ENCODE measurements at places on chromosomes 4 and X. TPM values are rescaled to one million over a fixed set of nuclear protein-coding genes. Genes with fewer than 3 reads are reported as not detected.

Gene BCORL1
- total RNA-seq = 5.1 TPM

Gene KLKB1
- 0.36 TPM for total RNA-seq

Gene DCAF16
- 31.5 TPM for total RNA-seq

Gene EVC
- 21.0 TPM for total RNA-seq

Gene SLAIN2
- 111 TPM for total RNA-seq

Gene HSPA4L
- total RNA-seq = 7.7 TPM

Gene CDX4
- total RNA-seq = not detected

Gene NAP1L2
- 7.5 TPM for total RNA-seq

GRCh38 chr4:155241664-155242063 lies 33.2 kb downstream of the NPY2R start:
- no peak for DNase-seq

GRCh38 chrX:290476-291166 lies 9.4 kb downstream of the PLCXD1 start:
- DNase-seq = peak; percentile 66

GRCh38 chr4:74437866-74438265 lies 7.1 kb upstream of the AREG start:
- no peak for DNase-seq

GRCh38 chrX:134717698-134718097 lies 59.4 kb upstream of the PLAC1 start:
- no peak for DNase-seq

- DNase-seq = no peak
Measured at GRCh38 chrX:156001667-156002021, 4.1 kb downstream of the IL9R start.

DNA sequence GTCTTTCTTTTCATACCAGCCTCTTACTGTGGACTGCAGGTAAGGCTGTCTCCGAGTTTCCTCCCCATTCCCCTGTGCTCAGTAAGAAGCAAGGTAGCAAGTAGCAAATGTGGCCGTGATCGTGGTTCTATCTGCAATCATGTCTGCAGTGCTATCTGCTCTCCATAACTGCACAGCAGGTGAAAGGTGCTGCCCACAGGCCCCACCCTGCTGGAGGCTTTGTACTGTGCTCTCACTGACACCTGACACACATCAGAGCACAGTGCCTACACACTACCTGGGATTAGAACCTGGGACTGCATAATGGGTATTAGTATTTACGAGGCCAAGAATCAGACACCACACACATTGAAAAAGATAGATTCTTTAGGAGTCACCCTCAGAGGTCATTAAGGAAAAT lies 15.3 kb downstream of the PGRMC1 start:
- DNase-seq = no peak

GRCh38 chrX:63525491-63525890 lies 174.4 kb upstream of the SPIN4 start:
- DNase-seq = no peak

GRCh38 chr4:45741897-45742296 lies 382.0 kb downstream of the GABRG1 start:
- no peak for DNase-seq

DNA sequence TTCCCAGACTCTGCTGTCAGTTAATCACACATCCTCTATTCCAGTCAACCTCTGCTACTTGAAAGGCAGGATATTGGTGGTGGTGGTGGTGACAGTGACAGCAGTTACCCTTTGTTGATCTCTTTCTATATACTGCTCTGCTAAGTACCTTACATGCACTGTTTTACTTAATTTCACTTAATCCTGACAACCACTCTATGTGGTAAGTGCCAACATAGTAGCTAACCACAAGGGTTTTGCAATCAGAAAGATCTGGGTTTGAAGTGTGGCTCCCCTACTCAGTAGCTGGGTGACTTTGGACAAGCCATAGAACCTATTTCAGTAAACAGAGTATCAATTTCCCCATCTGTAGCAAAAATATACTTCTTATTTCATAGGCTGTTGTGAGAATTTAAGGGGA lies 24.2 kb upstream of the F9 start:
- DNase-seq = no peak

GRCh38 chrX:78387364-78387763 lies 60.0 kb upstream of the CYSLTR1 start:
- no peak for DNase-seq

- DNase-seq = no peak
Measured at GRCh38 chr4:77605210-77605902, at the start of gene CXCL13. Gene CXCL13, plus strand, starts transcription at chr4:77605820. Its CDS starts 46 bp downstream, at chr4:77605866.

DNA sequence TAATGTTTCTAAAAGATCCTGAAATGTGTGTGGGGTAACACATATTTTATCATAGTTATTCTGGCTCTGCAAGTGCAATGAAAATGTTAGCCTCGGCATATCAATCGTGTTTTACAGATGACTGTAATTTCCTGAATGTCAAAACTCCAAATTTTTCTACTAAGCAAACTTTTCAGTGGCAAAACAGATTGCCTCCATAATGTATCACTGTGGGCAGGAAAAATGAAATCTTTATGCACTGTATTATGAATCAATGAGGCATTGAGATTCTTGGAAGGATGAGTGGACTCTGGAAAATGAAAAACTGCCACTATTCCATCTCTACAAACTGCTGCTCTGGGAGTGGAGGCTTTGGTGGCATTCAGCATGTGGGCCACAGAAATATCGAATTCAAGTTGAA lies 160.1 kb upstream of the MBNL3 start:
- no peak for DNase-seq

DNA sequence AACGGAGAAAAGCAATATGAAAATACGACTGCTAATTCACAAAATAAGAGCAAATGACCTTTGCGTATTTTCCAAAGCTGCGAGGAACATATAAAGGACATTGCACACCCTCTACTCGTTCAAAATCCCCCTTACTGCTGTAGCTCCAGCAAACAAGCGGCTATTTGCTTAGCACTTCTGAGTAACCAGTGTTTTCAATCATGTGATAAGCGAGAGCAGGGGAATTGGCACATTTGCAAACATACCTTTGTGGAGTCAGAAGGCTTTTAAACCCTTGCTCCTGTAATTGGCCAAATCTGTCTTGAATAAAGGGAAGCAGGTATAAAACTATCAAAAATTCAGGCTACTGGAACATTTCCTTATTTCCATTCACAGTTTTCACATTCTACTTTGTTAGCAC lies 610.2 kb downstream of the UBE2NL start:
- no peak for DNase-seq

GRCh38 chr4:31007858-31008257 lies 287.7 kb downstream of the PCDH7 start:
- DNase-seq = no peak

DNA sequence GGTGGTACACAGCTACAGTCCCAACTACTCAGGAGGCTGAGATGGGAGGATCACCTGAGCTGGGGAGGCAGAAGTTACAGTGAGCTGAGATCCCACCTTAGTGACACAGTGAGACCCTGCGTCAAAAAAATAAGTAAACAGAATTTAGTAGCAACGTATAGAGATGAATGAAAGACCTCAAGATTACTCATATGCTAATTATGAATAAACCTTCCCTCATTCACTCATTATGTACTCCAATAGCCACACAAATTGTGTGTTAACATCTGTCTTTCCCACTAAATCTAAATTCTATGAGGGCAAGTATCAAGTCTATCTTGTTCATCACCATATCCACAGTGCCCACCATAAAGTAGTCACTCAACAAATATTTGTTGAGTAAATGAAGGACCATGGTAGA lies 111.5 kb downstream of the LRBA start:
- DNase-seq = no peak

DNA sequence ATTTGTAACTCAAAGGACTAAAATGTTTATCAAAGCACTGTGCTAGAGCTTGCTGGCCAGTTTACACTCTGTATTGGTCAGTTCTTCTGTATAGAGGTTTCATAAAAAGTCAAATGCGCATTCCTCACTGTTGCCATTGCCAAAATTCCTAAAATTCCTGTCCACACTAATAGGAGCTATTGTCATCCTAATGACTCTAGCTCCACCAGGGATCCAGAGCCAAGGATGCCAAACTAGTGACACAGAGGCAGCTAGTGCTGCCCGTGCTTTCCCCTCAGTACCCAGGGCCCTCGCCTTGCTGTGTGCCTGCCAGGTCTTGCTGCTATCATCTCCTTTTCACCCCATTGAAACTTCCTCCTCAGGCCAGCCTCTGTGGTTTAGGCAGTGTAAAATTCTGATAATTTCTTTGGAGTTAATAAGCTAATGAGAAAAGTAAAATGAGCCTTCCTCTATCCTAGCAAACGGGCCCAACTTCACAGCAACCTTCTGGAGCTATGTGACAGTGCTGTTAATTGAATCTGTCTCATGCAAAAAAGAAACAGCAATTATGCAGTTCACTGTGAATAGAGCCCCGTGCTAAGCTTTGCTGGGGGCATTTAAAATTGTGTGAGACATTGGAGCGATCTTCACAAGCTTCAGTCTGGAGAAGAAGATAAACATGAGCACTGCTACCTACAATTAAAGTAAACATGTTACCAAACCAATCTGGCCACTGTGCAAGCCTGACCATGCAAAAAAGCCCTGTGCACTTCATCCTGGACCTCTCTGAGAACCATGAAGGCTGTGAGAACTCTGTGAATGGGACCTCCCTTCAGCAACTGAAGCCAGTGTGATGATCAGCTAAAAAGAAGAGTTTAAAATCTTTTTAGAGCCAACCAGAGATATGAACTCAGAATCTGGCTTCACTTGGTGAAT lies 43.1 kb upstream of the FGF2 start:
- DNase-seq = peak; percentile 77

DNA sequence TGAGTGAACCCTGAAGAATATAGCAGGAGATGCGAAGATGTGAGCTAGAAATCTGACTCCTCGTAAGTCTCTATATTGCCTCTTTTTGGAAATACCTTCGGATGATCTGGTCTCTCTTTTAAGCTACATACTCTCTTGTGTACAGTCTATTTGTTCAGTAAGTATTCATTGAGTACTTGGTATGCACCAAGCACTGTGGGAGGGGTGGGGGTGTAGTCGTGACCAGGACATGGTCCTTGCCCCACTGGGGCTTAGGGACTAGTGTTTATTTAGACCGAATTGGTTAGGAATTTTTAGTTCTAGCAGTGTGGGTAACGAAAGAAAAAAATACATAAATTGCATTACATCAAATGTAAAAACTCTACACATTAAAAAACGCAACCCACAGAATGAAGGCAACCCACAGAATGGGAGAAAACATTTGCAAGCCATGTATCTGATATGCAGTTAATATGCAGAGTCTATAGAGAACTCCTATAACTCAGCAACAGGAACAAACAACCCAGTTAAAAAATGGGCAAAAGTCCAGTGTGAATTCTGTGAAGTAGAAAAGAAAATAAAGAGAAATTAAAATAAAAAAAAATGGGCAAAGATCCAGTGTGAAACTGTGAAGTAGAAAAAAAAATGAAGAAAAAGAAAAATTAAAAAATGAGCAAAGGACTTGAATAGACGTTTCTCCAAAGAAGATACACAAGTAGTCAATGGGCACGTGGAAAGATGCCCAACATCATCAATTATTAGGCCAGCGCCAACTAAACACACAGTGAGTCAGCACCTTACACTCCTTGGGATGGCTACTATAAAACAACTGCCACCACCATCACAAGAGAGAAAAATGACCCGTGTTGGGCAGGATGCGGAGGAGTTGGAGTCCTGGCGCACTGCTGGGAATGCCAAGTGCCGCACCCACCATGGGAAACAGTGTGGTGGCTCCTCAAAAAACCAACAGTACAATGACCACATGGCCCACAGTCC lies 43.8 kb downstream of the RGS12 start:
- no peak for DNase-seq

DNA sequence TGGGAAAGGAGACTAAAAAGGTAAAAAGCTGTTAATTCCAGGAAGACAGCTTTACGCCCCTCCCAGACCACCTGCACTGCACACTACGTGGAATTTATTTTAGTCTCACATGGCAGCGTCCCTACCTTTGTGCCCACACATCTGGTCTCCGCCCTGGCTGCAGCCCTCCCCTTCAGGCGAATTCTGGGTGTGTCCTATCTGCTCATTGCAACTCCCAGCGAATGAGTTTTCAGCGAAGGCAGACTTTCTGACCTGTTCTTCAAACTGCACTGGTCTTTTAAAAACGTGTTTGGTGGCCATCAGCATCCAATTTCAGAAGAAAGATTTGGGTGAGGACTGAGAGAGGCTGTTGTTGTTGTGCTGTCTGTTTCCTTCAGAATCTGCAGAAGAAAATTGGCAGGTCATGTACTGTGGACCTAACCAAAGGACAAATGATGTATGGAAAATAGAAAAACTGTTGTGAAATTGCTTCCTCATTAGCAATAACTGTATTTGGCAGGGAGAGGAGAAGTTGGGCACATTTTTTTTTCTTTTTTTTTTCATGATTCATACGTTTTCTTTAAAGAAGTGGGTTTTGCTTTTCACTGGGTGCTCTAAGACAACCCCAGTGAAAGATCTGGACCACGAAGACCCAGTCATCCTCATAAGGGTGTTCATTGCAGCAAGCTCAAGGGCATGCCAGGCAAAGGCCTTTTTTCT lies 4.2 kb downstream of the TLR8 start:
- no peak for DNase-seq

DNA sequence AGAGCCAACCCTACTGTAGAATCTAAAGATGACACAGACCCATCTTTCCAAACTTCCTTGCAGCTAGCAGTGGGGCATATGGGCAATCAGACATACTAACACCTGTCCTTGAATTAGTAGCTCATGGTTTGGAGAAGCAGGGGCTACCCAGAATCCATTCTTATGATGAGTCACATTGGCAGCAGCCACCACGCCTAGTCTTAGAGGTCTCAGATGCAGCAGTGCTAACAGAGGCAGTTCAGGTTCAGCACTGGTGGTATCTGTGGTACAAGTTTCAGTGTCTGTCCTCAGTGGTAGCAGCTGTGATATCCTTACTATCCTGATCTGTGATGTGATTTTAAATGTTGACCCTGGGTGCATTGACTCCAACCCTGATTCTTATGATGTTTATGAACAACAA lies 68.1 kb downstream of the FRMPD4 start:
- no peak for DNase-seq

- no peak for DNase-seq
Measured at GRCh38 chr4:616911-617643, 8.3 kb upstream of the PDE6B start.

- DNase-seq = no peak
Measured at GRCh38 chr4:168433571-168433970, 46.7 kb downstream of the DDX60L start.
